ENCODE measurements at places on chromosomes 3 and 15.

DNA sequence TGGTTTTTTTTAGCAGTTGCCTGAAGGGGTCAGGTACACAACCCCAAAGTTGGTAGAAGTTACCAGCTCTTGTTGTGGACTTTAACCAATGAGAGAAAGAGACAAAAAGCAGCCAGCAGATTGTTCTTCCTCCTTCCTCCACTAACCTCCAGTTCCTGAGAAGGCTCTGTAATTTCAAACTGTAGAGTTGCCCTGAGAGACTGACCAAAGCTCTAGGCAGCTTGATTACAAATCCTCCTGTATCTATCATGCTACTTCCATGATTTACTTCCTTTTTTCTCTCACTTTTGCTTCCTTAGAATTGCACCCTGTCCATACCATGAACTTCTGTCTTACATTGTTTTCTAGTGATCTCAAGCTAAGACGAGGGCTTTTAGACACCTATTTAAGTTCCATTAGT is 29.2 kb downstream of the NSUN3 start:
- no peak for DNase-seq

DNA sequence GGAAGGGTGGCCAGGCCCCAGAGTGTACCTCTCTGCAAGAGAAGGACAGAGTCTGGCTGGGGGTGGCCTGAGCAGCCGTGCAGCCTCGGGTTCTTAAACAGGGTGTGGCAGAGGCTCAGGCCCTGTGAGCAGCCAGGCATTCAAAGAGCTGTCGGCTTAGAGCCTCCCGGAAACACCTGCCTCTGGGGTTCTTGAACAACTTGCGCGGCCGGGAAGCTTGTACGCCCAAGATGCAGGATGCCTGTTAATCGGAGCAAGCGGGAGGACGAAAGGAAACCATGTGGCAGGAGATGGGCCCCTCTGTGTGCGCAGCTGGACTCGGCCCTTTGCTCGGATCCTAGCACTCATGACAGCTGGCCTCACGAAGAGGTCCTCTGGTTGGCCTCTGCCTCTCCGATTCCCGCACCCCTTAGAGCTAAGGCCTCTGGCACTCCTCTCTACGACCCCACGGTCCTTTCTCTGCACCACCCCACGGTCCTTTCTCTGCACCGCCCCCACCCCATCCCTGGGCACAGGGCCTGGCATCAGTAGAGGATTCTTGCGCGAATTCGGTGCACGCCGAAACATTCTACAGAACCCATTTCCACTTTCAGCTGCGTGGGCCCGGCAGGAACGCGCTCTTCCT is 23.9 kb upstream of the TXNRD3 start:
- no peak for DNase-seq

DNA sequence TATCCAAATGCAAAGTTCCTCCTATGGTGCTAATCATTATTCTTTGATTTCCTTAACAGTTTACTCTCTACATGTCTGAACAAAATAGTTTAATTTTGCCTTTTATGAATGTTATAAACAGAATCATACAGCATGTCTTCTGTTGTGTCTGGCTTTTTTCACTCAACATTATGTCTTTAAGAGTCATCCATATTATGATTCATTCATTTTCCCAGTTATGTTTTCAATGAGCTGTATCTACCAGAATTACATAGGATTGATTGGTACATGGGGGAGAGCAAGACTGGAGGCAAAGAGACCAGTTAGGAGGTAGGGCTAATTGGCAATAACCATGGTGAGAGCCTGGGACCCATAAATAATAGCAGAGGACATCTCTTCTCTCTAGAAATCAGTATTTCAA is 16.6 kb upstream of the RAP2B start:
- DNase-seq, result no peak

- DNase-seq, result no peak
These were observed 46.5 kb downstream of the RPN1 start for GRCh38 chr3:128603811-128604775.

- peak; percentile 45 for DNase-seq
These were observed 116.6 kb upstream of the IQSEC1 start for GRCh38 chr3:13189639-13190377.

- DNase-seq, result no peak
These were observed 21.0 kb downstream of the PLXNB1 start for GRCh38 chr3:48408823-48409281.

DNA sequence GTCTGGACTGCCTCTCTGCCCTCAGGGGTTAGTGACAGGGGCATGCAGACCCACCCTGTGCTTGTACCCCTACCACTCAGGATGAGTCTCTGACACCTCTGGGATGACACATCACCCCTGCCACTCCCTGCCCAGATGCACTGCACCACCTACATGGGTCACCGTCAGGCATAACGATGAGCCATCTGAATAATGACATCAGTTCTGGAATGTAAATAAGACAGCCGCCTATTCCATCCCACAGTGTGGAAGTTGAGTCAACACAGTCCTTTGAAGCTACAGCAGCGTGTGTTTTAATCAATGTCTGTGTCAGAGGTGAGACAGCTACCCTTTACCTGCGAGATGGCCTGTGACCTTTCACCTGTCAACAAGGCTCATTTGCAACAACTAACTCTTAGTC is 268.7 kb upstream of the ARRDC4 start:
- no peak for DNase-seq

- DNase-seq, result no peak
These were observed 22.7 kb downstream of the LOXL1 start for GRCh38 chr15:73948982-73949381.

DNA sequence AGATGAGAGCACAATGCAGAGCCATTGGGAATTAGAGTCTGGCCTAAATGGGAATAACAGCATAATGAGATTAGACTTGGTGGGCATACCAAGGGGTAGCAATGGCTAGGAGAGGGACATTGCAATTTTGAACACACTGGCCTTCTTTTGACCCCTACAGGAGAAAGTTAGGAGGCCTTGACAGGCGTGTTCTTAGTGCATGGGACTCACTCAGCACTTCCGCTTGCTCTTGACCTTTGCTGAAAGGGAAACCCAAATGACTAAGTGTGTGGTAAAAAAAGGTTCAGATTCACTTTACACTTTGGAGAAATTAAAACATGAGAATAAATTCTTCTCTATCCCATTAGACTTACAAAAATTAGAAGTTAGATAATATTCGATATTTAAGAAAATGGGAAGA is 317.4 kb downstream of the DIPK2A start:
- no peak for DNase-seq

GRCh38 chr3:166706094-166706493 is 674.0 kb downstream of the ZBBX start:
- DNase-seq, result no peak

- DNase-seq, result no peak
These were observed 189.3 kb downstream of the OPA1 start for GRCh38 chr3:193782276-193782647.

DNA sequence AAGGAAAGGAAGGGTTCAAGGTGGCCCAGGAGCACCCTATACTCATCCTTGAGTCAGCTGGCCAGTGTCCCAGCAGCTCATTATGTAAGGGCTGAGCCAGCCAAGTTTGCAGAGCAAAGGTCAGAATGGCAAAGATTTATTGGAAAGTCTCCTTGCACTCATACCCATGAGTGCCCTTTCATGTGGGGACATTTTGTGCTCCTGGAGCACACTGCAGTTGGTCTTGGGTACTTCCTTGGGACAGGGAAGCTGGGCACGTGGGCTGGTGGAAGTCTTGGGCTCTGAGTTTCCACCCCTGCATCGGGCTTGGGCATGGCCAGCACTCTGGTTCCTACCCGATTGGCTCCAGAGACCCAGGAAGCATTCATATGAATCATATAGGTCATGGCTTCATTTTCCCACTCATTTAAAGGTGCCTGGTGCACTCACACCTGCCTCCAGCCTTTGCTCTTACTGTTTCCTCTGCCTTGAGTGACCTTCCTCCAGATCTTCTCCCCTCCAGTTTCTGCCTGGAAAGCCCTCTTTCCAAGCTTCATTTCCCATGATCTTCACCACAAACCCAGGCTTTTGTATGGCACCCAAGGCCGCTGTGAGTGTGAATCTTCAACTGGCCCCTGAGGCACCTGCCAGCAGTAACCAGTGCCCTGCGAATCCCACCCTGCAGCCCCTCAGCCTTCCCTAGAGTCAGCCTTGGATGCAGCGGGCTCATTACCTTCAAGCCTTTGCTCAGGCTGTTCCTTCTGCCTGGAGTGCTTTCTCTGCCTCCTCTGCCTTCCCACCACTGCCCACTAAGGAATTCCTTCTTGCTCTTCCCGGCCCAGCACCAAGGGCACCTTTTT is 10.5 kb upstream of the PRKCD start:
- DNase-seq, result no peak

GRCh38 chr3:9770276-9770812 is 597 bp upstream of the CAMK1 start:
- no peak for DNase-seq

- DNase-seq, result no peak
These were observed 57.9 kb downstream of the RGMA start for GRCh38 chr15:93031103-93031464.

DNA sequence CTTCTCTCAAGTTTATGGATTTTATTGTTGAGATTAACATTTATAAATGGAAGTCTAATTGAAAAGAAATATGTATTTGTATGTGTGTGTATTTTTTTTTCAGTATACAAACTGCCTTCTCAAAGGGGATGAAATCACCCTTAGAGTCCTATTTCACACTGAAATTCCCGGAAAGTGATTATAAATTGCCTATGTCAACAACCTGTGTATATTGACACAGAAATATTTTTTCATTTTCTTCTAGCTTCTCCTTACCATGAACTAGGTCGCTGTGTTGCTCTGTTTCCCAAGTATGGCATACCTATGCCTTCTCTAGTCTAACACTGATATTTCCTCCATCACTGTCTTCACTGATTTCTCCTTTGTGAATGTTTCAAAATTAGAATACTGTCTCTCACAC is 444.0 kb upstream of the AZI2 start:
- DNase-seq, result no peak

DNA sequence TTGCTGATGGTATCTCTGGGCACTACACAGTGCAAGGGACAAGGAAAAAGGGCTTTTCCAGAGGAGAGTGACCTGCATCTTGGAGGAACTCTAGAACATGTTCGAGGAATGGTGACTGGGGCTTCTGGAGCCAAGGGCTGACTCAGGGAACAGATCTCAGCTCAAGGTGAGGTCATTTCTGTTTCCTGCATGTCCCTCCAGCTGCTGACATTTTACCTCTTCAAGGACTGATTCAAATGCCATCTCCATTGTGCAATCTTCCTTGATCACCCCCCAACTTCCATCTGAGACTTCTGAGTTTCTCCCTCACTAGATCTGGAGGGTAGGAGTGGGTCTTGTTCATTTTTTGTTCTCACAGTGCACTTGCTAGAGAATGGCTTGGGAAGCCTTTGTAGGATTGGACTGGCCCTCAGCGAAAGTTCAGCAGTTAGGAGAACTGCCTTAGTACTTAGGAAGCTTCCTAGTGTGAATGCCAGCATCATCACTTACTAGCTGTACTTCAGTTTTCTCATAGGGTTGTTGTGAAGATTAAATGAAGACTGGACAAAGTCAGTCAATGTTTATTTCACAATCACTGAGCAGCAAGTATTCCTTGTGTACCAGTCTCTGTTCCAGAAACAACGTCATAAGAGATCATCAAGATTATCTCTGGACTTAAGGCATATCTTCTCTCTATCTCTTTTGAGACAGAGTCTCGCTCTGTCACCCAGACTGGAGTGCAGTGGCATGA is 2.6 kb upstream of the IDH3A start:
- DNase-seq, result no peak

DNA sequence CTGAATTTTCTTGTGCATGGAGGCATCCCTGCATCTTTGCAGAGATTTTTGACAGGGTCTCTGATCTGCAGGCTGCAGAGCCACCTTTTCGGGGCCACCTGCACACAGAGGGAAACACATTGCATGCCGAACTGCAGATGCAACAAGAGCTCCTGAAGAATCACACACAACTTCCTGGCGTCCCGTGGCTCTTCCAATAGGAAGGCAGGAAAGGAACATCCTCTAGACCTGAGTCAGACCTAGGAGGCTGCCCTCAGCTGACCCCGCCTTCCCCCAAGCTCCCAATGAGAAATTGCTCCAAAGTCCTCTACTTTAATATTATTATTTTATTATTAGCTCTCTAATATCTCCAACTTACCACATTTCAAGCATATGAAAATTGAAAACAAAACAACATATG is 213.2 kb upstream of the ARRDC4 start:
- DNase-seq, result no peak

DNA sequence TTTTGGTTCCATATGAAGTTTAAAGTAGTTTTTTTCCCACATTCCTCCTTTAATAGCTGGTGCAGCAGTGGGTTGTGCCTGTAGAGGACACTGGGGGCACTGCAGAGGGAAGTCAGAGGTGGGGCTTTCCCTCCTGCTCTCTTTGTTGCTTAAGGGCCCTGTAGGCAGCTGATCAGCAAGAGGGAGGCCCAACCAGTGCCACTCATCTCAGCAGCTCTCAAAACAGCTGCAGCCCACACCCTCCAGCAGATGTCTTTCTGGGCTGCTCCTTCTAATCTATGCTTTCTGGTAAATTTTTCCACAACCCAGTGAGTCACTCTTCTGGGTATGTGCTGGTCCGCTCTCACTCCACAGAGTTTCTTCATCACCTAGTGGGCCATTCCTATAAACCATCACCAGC is 263.8 kb downstream of the FEZF2 start:
- no peak for DNase-seq

DNA sequence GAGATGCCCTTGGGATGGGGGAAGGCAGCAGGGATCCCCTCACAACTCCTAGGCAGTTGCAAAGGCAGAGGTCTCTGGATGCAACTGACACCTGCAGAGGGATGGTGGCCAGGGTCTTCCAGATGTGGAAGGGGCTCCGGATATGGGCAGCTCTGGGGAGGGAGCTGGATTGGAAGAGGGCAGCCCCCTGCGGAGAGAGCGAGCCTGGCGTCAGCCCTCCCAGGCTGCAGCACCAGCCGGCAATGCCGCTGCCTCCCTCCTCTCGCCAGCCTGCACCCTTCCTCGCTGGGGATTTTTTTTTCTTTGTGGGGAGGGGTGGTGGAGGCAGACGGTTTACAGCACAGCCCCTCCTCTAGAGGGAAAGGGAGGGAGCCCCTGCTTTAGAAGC is 1.6 kb downstream of the INSYN1 start:
- DNase-seq, result no peak

DNA sequence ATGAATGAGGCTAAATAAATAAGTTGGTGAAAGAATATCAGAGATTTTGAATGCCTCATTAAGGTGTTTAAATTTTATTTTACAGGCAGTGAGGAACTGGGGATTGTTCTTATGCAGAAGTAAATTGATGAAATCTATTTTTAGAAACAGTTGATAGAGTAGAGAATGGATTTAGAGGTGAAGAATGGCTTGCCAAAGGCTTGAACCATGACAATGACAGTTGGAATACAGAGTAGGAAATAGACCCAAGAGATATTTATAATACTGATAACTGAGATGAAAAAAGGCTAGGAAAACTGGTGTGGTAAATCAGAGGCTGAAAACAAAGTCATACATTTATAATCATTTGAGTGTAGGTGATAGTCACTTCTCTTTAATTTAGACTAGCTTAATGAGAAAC is 39.0 kb upstream of the RBMS3 start:
- DNase-seq, result no peak

DNA sequence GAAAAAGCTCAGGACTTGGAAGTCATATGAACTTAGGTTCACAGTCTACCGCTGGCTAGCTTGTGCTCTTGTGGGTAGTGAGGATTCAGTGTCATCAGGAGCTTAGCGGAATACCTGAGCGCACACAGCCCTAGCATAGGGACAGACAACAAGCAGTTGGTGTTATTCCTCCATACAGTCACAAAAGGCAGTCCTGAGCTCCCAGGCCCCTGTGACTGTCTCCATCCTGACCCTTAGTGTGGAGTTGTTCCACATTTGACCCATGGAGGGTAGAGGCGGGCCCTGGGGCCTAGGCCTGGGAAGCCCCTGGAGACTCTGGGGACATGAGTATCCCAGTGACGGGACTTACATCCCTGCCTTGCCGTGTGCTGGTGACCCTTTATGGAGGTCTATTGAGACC is 131.5 kb upstream of the PLXNA1 start:
- DNase-seq, result no peak

Data from endothelial cell (in vitro differentiated cells).